ENCODE measurements at places on chromosomes 1 and 21.

DNA sequence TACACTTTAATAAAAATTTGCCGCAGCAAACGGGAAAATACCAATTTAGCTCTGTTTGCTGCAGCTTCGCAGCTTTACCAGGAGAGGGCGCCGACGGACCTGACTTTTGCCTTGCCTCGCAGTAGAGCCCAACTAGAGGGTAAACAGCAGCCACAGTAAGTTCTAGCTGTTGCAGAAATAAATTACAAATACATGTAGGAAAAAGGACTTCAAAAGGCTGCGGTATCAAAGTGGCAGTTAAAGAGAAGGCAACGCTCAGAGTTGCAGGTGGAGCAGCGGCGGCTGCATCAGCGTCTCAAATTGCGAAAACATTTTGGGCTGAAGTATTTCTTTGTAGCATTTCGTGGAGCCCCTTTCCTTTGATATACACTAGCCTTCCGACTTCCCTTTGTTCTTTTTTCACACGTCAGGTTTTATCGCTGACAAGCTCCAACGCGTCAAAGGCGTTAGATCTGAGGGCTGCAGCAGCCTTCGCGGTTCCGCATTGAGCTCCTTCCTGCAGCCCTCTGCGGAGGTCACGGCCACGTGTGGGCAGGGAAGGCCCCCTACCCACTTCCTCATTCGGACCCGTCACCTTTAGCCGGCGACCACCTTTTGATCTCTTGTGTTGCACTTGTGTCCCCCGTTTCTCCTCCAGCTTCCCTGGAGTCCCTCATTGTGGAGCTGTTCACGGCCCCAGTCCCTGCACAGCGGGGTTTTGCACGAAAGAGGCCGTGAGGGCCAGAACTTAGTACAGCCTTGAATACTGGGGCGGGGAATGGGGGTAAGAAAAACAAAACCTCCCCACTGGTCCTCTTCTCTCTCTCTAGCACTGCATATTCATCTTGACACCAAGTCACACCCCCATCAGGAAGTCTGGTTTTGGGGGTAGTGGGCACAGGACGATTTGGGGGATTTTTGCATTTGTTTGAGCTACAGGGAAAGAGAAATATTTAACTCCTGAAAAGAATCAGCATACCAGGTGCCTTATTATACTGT lies 72.8 kb downstream of the S1PR1 start:
- DNase-seq: peak; percentile 63

GRCh38 chr1:158945061-158945460 lies 13.7 kb downstream of the PYHIN1 start:
- no peak for DNase-seq

- no peak for DNase-seq
Observed at GRCh38 chr1:57464756-57465155, 40.9 kb upstream of the DAB1 start.

DNA sequence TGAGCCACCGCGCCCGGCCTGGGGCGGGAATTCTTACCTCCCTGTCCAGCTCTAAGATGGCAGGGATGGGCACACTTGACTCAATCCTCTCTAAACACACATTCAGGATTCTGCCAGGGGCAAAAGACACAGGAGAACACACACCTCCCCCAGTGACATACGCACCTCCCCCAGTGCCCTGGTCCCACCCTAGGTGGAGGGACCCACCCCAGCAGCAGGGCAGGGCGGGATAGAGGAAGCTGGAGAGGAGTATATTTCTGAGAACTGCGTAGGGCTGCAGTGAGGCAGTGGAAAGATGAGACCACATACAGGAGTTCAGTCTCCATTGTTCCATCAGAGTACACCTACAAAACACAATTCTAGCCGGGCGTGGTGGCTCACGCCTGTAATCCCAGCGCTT lies 92.5 kb downstream of the SDCCAG8 start:
- no peak for DNase-seq

GRCh38 chr1:150561974-150562445 lies 12.8 kb downstream of the ADAMTSL4 start:
- DNase-seq: peak; percentile 95

DNA sequence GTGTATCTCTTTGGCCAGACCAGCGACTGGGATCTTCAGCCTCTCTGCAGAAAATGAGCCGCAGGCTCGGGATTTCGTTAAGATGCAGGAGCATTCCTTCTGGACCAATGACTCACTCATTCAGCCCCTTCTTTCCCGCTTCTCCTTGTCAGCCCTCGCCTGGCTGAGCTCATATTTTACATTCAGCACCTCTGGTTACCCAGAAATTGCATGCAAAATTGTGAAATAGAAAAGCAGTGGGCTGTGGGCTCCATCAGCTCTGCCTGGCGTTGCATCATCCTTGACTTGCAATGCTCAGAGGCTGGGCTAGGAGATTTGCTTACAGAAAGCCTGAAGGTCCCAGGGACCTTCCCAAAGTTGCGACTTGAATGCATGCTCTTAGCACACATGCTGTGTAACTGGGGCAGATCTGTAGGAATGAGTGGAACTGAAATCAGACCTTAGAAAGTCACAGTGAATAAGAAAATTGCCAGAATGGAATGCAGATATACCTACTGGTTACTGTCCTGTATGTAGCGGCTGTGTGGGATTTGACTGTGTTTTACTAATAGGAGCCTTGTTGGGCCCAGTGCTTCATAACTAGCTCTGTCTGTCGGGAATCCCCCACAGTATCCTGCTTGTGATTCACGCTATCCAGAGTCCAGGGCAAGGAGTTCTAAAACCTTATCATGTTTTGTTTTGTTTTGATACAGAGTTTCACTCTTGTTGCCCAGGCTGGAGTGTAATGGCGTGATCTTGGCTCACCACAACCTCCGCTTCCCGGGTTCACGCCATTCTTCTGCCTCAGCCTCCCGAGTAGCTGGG lies 444.8 kb downstream of the KIF26B start:
- peak; percentile 91 for DNase-seq

- no peak for DNase-seq
Observed at GRCh38 chr1:37171691-37172090, 137.4 kb upstream of the GRIK3 start.

DNA sequence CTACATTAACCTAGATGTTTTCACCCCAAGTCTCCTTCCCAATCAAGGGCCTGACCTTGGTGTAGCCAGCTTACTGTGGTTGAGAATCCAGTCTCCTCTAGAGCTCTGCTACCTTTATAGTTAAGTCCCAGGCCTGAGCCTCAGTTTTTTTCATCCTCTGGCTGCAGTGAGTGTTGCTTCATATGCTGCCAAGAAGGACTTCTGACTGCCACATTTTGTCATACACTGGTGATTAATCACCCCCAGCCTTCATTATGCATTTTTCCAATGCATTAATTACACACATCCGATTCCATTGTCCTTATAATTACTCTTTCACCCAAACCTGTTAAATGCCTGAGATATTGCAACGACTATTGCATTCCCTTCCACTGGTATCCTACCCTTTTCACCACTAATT lies 66.3 kb upstream of the FGGY start:
- DNase-seq: no peak

DNA sequence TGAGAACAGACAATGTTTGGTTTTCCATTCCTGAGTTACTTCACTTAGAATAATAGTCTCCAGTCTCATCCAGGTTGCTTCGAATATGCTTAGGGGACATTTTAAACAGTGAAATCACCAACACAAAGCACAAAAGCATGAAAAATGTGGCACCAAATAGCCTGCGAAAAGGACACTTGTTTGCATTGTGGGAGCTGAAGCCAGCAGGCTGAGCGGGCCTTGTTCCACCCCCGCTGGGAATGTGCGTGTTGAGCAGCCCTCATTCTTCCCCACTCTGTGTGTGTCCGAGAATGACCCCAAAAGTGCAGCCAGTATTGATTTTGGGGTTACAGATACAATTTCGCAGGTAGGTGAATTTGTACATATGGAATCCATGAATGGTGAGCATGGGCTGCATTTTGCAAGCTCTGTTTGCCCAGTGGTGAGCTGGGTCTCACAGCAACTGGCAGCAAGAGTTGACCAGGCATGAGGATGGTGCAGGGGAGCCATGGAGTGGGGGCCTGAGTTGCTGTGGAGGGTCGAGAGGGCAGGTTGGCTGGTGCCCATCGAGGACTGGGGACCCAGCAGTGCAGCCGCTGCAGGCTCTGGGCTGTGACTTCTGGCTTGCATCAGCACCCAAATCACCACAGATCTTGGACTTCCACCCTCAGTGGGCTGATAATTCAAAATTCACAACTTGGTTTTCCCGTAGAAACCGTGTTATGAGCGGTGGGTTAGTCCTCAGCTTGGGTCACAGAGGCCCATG lies 29.4 kb downstream of the NENF start:
- no peak for DNase-seq

DNA sequence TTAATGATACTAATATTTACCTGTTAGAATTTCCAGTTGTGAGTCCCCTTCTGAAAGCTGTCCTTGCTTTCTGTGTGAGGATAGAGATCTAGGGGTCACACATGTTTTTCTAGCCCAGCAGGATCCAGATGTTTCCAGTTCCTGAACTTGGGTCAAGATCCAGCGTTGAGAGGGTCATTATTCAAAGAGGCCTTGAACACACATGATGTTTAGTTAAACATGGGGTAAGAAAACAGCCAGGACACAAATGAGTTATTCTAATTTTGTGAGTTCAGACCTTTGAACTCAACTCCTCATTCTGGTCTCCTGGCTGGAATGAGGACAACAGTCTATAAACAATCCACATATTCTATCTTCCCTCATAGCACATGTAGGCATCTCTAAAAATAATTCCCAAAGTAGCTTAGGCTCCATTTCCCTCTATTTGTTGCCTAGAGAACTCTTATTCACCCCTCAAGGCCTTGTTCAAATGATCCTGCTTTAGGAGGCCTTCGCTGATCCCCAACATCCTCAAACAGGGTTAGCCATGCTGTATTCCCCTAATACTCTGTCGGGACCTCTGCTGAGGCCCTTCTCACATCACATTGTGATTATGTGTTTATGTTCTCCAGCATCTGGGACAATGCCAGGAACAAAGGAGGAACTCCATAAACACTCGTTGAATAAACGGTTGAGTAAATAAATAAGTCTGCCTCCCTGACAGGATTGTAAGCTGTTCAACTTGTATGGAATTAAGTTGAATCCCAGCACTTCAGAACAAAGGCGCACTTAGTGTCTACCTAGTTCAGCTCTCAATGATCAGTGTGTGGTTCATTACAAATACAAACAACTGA lies 15.0 kb upstream of the KCNN3 start:
- no peak for DNase-seq

- DNase-seq: no peak
Observed at GRCh38 chr21:44013380-44014088, 1.4 kb downstream of the TRAPPC10 start.

GRCh38 chr1:29756901-29757725 lies 520.8 kb downstream of the PTPRU start:
- no peak for DNase-seq

- no peak for DNase-seq
Observed at GRCh38 chr1:70284366-70284765, 63.2 kb downstream of the SRSF11 start.

DNA sequence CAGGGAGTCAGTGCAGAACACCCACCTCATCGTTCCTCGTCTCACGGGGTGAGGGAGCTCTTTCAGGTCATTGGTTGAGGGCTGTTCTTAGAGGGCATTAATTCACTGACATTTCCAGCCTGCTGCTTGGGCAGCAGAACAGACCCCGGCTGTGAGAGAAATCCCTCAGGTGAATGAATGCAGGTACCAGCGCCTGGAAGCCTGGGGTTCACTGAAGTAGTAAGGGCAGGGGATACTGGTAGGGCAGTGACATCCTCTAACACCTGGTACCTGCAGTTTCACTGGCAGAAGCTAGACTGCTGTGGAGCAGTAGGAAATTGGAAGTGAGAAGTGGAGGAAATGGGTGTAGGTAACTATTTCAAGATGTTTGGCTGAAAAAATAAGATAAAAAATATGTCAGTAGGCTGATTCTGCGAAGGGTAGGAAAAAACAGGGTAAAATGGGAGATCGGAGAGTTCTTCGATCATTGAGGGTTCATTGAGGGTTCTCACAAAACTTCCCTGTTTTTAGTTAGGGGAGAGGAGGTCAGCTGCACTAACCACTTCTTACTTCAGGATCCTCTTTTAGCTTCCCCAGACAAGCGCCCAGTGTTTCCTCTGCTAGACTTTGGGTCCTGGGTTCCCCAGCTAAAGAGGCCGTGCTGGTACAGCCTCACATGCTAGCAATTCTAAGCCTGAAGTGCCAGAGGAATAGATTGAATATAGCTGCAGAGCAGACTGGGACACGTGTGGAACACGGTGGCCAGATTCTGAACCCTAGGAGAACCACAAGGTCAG lies 55.2 kb downstream of the RNF220 start:
- DNase-seq: no peak

DNA sequence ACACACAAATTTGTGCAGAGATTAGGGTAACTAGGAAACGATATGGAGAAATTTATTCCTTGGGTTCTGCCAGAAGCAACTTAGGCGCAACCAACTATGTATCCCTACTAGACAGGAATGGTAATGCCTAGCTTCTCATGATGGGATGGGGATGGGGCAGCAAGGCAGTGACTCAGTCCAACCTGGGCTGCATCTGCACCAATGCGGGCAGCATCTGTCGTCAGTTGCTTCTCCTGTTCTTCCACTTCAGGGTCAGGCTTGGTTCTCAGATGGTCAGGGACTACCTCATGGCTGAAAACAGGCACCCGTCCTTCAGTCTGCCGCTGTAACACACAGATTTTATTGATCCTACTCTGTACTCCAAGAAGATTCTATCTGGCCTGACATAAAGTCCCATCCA lies 2.9 kb downstream of the MED8 start:
- no peak for DNase-seq

GRCh38 chr21:41601573-41602368 lies 93.8 kb upstream of the TMPRSS2 start:
- DNase-seq: peak; percentile 34

GRCh38 chr1:77757603-77758002 lies 2.0 kb downstream of the USP33 start:
- DNase-seq: peak; percentile 78

GRCh38 chr1:3668148-3668547 lies 15.8 kb downstream of the TP73 start:
- DNase-seq: no peak

DNA sequence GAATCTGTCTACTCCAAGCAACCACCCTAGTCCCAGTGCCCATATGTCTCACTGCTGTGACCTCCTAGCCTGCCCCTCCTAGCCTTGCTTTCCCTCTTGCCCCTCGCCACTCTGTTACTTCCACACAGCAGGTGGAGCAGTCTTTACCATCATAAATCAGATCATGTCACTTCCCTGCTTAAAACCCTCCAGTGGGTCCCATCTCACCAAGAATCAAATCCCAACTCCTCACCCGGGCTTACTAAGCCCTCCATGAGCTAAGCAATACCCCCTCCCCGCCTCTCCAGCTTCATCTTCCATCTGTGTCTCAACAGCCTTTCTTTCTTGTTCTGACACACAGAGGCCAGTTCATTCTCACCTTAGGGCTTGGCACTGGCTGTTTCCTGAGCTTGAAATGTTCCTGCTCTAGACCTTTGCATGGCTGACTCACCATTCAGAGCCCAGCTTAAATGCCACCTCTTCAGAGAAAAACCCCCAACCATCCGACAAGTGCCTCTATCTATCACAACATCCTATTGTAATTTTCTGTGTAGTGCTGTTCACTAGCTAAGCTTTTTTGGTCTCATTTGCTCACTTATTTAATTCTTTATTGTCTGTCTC lies 22.3 kb downstream of the KNCN start:
- DNase-seq: no peak

DNA sequence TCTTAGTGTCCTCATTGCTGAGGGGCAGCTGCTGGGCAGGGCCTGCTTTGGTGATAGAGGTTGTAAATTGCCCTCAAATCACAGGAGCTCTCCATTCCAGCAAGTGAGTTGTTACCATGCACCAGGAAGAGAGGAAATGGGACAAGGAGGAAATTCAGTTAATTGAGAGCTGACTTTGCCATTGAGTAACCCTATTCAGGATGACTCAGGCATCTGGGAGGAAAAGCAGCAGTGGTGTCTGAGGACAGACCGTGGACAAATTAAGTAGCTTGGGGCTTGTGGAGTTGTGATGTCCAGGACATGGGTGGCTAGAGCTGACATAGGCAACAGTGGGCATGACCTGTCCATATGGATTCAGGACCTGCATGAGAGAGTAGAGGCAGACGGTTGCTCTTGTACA lies 5.9 kb downstream of the ARHGEF10L start:
- peak; percentile 77 for DNase-seq

Measured in cardiac fibroblast (primary cell).